Anterior cingulate cortex (tissue), 58 donors: ENCODE measurements at places on chromosomes 3 and 15.

GRCh38 chr15:83018436-83018835 lies 7.0 kb upstream of the C15orf40 start:
- DNase-seq, result no peak

- no peak for DNase-seq
These were observed 677.7 kb upstream of the NECTIN3 start for GRCh38 chr3:110393941-110394340.

DNA sequence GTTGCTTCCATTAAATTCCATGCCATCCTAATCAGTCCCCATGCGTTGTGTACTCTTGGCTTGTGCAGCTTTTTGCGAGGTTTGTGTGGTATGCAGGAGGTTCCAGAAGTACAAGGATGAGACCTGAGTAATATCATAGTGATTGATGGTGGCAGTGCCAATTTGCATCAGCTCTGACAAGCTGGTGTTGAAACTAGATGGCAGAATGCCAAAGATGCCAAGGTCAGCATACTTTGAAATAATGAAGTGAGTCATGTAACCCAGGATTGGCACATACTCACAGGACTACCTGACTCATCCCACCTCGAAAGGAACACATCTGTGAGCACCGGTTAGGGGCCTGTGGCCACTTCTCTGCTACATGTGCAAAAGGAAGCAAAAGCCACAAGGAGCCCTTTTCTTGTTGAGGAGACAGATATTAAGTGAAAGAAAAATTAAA lies 14.3 kb downstream of the KAT2B start:
- no peak for DNase-seq

DNA sequence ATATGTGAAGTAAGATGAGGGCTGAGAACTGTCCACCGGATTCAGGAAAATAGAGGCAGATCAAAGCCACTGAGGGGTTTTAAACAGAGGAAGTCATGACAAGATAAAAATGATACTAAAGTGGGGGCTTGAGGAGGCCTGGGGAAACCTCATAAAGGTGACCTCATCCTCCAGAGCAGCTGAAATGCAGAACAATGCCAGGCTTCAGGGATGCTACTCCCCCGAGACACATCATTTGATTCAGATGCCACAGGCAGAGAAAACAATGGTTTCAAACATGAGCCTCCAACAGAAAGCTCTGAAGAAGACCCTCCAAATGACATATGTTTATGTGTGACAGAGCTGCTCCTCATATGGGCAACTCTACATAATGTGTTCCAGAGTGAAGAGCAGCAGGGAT lies 6.4 kb downstream of the CFAP20DC start:
- no peak for DNase-seq

GRCh38 chr3:106299300-106300098 lies 430.7 kb upstream of the CBLB start:
- DNase-seq, result no peak

GRCh38 chr15:89802231-89802928 lies 12.3 kb downstream of the ANPEP start:
- no peak for DNase-seq

GRCh38 chr3:45343947-45344346 lies 44.4 kb upstream of the LARS2 start:
- no peak for DNase-seq

GRCh38 chr3:4514321-4514720 lies 21.2 kb downstream of the ITPR1 start:
- DNase-seq, result no peak

GRCh38 chr15:48435321-48435720 lies 104.1 kb downstream of the DUT start:
- DNase-seq, result no peak

DNA sequence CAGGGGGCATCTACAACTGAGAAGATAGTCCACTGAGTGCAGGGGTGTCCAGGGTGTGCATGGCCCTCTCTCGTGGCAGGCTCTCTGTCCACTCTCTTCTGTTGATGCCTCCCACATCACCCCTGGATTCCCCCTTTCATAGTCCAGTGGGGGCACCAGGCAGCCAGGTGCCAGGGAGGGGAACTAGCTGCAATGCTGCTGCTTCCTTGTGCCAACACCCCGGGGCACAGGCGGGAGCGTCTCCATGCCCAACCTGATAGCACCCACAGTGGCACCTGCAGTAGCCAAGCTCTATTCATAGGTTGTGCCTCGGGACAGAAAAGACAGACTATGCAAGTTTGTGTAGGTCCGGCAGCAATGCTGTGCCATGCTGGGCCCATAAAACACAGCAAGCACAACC lies 11.7 kb downstream of the DUOX2 start:
- DNase-seq, result no peak

DNA sequence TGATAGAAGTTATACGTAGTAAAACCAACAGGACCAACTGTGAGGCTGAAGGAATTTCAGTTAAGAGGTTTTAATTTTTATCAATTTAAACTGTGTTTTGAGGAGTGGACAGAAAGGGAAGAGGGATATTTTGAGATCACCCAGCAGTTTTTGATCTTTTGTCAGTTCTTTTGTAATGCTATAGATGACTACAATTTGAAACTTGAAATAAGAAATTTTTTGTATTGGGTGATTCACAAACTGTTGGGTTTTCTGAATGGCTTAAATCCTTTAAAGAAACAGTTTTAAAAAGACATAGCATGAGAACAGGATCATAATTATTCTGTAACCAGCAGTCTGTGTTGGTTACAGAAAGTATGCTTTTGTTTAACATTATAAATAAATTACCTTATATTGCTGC lies 67.4 kb downstream of the TCF12 start:
- DNase-seq, result no peak

DNA sequence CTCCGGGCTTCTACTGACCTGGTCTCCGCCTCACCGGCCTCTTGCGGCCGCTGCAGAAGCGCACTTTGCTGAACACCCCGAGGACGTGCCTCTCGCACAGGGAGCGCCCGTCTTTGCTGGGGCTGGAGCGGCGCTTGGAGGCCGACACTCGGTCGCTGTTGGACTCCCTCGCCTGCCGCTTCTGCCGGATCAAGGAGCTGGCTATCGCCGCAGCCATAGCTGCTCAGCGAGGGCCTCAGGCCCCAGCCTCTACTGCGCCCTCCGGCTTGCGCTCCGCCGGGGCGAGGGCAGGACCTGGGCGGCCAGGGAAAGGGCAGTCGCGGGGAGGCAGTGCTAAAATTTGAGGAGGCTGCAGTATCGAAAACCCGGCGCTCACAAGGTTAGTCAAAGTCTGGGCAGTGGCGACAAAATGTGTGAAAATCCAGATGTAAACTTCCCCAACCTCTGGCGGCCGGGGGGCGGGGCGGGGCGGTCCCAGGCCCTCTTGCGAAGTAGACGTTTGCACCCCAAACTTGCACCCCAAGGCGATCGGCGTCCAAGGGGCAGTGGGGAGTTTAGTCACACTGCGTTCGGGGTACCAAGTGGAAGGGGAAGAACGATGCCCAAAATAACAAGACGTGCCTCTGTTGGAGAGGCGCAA lies 319.2 kb downstream of the FGF12 start:
- DNase-seq, result no peak

GRCh38 chr3:175127075-175127662 lies 268.0 kb downstream of the NAALADL2 start:
- no peak for DNase-seq

- no peak for DNase-seq
These were observed 322.1 kb downstream of the MEX3B start for GRCh38 chr15:81723701-81724100.

GRCh38 chr3:195703776-195704175 lies 17.0 kb upstream of the MUC20 start:
- no peak for DNase-seq
